ENCODE measurements at places on chromosomes 7 and 10.

DNA sequence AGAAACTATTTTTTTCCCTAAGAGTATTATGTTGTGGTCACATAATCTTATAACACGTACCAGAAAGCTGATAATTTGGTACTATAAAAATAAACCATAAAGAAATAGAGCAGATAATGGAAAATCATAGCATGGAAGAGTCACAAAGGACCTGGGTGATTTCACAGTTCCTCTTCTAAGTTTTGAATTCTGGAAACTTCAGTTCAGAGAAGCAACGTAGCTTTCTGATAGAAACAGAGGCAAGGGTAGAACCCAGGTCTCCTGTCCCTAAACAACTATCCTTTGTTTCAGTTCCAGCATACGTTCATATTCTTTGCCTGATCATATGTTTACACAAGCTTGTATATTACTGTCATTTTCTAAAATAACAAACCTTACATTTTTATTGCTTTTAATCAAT is 47.9 kb downstream of the MRC1 start:
- DNase-seq, result no peak

GRCh38 chr10:31601136-31601535 is 282.1 kb downstream of the ZEB1 start:
- DNase-seq, result no peak

- DNase-seq, result no peak
These were observed 48.6 kb downstream of the CHST3 start for GRCh38 chr10:72012796-72013195.

- DNase-seq, result no peak
These were observed 16.0 kb downstream of the TRIL start for GRCh38 chr7:28942168-28942567.

- no peak for DNase-seq
These were observed 337.4 kb downstream of the DNAJB6 start for GRCh38 chr7:157674027-157674714.

GRCh38 chr10:24503461-24504320 is 220.0 kb downstream of the ARHGAP21 start:
- no peak for DNase-seq

DNA sequence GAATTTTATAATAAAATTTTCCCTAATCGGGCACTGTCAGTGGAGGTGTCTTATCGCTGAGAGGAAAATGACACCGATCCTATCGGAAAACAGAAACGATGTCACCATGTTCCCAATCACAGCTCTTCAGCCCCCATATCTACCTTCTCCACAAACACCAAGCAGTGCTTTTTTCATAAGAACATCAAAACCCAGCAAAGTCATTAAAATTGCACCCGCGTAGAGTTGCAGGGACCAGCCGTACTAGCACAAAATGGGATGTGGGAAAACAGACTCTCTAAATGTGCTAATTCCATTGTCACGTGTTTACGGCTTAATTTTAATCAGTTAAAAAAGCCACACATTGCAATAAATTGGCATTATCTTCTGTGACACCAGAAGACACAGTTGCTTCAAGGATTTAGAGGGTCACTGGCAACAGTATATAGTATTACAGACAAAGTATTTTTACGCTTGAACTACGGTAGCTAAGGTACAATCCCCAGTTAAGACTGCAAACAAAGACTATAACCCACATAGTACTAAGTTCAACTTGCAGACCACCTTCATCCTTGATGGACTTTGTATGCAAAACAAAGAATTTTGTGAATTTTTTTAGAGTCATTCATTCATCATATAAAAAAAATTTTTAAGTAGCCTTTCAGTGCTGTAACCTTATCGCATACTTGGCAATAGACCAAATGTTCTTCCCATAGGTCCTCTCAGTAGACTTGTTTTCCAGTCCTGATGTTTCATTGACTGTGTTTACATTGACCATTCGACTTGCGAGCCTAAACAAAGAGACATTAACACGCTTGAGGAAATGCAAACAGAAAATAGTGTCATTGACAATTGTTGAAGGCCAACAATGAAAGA is 116.0 kb downstream of the VTI1A start:
- DNase-seq, result no peak

DNA sequence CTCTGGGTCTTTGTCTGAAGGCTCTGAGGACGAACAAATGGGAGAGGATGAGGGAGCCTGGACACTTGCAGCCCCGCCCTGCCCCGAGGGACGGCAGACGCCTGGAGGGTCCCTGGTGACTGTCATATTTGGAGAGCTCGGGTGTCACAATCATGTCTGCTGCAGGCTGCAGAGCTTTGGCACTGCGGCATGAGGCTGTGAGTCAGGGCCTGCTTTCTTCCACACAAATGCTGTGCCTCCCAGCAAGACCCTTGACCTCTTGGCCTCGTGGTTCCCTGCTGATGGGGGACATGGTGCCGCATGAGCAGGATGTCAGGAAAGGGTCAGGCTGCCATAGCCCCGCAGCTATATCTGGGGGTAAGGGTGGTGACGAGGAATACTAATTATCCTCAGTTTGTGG is 64.9 kb upstream of the PPIF start:
- no peak for DNase-seq

DNA sequence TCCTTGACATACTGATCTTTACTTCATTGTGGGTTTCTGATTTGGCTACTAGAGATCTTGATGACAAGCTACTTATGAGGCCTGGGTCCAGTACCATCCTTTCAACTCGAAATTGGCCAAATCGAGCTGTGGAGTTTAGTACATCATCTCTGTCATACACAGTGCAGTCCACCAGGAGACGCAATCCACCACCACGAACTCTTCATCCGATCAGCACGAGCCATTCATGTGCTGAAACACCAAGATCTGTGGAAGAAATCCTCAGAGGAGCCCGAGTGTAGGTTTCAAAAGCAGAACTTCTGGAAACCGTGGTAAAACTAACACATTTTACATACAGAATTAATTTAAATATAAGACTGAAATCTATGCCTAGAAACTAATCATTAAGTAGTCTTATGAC is 14.2 kb downstream of the DNAJC9 start:
- no peak for DNase-seq

GRCh38 chr10:102118867-102119266 is 1.3 kb downstream of the LDB1 start:
- no peak for DNase-seq

- no peak for DNase-seq
These were observed 71.6 kb downstream of the NRP1 start for GRCh38 chr10:33262871-33263270.

Data from C1 segment of cervical spinal cord (tissue), 14 donors.